Amniotic stem cell (primary cell): ENCODE measurements at places on chromosomes 7 and 10.

- no peak for DNase-seq
Measured at GRCh38 chr10:129339841-129340240, 127.2 kb upstream of the MGMT start.

DNA sequence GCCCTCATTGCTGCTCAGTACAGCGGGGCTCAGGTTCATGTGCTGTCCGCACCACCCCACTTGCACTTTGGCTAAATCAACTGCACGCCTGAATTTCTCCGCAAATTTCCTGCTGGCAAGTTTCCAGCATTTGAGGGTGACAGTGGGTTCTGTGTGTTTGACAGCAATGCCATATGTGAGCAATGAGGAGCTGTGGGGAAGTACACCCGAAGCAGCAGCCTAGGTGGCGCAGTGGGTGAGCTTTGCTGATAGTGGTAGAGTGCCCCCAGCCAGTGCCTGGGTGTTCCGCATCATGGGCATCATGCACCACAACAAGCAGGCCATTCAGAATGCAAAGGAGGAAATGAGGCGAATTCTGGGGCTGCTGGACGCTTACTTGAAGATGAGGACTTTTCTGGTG is 103.9 kb upstream of the POT1 start:
- DNase-seq: no peak

DNA sequence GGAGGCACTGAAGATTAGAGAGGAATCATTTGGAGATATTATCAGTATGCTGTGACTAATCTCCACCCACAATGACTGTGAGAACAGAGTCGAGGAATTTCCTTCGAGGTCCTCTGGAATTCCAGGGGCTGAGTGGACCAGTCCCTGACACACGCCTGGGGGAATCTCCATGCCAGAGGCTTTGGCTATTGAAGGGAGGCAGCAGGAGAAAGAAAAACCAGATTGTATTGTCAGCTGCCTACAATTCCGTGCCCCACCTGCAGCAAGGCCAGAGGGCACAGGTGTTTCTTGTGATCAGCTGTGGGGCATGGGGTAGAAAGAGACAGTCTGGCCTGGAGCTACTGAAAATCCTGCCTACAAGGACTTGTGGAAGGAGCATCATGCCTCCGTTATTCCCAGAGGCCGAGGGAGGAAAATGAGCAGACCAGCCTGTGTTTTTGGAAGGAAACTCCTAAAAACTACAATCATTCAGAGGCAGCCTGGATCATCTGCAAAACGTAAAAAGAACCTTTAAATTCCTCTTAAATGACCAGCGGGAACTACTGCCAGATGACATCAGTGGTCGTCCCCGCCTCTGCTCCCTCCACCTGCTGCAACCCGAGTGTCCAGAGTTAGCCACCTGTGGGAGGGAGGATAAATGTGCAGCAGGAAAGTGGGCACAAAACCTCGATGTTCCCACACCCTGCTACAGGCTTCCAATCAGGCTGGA is 25.4 kb upstream of the ANK3 start:
- peak; percentile 72 for DNase-seq

DNA sequence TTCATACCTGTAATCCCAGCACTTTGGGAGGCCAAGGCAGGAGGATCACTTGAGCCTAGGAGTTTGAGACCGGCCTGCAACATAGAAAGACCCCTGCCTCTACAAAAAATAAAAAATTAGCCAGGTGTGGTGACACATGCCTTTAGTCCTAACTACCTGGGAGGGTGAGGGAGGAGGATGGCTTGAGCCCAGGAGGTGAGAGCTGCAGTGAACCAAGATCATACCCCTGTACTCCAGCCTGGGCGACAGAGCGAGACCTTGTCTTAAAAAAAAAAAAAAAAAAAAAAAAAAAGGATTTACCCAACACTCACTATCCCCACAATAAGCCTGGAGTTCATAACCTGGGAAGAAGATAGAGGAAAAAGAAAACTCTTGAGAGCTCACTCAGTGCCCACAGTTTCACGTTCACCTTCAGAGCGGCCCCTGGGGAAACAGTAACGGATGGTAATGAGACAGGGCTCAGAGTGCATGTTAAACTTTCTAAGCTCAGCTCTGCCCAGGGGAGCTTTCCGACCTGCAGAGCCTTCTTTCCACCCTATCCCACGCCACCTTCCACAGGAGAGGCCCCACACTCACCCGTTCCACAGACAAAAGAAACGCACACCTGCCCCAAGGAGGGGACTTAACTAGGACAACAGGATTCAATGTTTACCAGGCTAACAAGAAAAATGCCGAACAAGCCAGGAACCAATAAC is 259.8 kb upstream of the KLF14 start:
- no peak for DNase-seq

GRCh38 chr7:101450064-101450463 is 87.4 kb downstream of the COL26A1 start:
- DNase-seq: no peak

DNA sequence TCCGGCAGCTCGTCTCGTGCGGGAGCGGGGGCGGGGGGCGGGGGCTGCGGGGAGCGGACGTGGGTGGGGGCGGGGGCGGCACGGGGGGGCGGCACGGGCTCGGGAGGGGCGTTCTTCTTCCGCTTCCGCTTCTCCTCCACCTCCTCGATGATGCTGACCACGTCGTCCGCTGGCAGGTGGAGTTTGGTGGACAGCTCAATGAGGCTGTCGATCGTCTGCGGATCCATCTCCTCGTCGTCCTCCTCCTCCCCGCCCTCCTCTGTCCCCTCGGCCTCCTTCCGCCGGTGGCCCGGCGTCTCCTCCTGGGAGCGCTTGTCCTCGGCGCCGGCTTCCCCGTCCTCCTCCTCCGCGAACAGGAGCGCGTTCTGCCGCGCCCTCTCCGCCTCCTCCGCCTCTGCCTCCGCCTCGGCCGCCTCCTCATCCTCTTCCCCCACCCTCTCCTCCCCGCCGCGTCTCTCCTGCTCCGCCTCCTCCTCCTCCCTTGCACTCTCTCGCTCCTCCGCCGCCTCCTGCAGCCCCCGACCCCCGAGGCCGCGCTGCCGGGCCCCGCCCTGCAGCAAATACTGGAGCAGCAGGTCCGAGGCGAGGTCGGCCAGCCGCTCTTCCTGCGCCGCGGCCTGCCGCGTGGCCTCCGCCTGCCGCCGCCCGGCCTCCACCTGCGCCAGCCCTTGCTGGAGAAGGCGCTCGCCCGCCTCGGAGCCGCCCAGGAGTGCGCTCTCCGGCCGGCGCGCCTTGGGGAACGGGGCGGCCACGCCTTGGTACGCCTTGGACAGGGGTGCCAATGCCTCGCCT is 1.9 kb downstream of the VGF start:
- no peak for DNase-seq

DNA sequence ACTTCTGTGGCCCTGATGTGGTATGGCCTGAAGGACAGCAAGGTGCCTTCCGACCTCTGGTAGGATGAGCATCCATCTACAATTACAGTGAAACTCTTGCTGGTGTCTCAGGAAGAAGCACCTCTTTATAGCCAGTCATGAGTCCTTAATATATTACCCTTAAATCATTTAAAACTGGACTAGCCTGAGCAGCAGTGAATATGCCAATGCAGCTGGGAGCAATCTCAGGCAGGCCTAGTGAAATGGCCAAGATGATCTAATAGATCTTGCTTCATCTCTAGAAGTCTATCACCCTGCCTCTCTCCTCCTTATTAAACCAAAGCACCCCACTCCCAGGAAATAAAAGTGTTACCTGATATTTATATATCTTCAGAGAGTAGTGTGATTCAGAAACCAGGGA is 66.7 kb upstream of the SORCS3 start:
- DNase-seq: no peak

- DNase-seq: no peak
Measured at GRCh38 chr10:112819231-112819630, 130.8 kb upstream of the TCF7L2 start.

GRCh38 chr10:132798403-132798802 is 12.5 kb upstream of the NKX6-2 start:
- no peak for DNase-seq

GRCh38 chr7:21969822-21970221 is 24.1 kb upstream of the CDCA7L start:
- DNase-seq: no peak

DNA sequence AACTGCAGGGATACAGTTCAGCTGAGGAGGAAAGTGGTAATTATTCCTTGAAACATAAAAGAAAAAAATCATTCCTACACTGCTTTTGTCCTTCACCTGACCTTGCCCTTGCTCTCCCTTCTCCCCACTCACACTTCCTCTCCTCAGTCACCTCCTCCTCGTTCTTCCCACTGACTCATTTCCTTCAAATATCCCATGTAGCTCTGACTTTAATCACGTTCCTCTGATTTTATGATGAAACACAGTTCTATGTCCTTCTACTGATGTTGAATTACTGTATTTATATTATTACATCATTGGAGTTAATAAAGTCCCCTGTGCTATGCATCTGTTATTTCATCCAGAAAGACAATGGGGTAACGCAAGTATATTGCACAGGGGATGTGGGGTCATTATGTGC is 575.6 kb downstream of the POM121L12 start:
- no peak for DNase-seq
